ENCODE measurements at places on chromosomes 6 and 20.
A peak's percentile ranks its signal among the peaks of the same experiment; 100 is the strongest.

DNA sequence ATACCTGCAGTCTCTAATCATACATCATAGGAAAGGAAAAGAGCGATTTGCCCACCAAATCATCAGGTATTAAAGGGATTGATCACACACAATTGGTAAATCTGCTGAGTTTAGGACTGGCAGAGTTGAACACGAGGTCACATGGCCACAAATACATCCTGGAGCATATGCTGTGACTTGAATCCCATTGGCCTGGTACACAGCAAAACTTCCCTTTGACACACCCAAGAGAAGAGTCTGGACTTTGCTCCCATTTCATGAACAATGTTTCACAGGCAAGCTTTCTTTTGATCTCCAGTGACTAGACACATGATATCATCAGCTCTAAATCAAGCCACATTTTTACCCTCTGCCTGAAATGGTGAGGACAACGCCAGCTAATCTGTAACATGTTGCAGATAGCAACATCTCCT, 117.9 kb downstream of the ISM1 start:
- DNase-seq = no peak

DNA sequence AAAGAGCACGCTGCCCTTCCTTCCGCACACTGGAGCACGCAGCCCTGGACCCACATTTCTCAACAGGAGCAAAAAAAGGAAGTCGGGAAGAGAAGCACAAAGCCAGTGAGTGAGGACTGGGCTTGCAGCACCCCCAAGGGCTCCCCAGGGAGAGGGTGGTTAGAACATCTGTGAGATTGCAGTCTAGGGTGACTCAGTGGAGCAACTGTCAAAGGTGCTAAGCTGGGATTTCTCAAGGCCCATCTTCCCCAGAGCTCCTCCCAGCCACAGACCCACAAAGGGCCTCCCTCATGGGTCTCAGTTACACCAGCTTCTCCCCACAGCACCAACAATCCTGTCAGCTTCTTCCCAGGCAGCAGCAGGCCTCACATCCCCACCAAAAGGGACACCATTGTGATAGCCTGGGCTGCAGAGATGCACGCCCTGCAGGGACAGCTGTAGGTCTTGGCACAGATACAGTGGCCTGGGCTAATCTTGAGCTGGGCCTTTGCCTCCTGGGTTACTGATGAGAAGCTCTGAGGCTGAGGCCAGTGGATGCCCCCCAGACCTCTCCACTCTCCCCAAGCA, 39.6 kb upstream of the CD93 start:
- DNase-seq = peak; percentile 58

GRCh38 chr6:75934643-75935472, 137.6 kb downstream of the IMPG1 start:
- DNase-seq = peak; percentile 85

- DNase-seq = no peak
Measured at GRCh38 chr20:43959079-43959919, 44.6 kb downstream of the TOX2 start.

- DNase-seq = no peak
Measured at GRCh38 chr20:50911716-50912115, 19.5 kb downstream of the ADNP start.

DNA sequence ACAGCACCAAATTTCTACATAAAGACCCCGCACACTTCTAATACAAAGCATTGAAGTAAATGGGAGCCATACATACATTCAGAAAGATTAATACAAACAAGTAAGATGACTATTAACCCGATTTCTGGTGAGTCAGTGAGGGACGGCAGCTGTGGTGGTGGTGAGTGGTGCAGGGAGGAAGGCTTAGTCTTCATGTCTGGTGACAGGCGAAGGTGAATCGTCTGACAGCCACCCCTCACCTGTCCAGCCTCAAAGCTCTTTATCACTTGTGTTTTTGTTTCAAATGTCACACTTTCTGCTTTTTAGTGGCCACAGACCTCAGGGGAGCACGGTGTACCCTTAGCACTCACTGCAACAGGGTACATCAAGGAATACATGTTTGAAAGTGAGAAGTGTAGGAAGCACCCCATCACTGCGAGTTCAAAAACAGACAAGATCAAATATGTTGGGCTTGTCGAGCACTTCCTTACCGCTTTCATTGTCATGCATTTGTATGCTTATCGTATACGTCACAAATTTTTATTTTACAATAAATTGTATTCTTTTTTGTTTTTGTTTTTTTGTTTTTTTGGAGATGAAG, 63.5 kb downstream of the IRF4 start:
- no peak for DNase-seq

DNA sequence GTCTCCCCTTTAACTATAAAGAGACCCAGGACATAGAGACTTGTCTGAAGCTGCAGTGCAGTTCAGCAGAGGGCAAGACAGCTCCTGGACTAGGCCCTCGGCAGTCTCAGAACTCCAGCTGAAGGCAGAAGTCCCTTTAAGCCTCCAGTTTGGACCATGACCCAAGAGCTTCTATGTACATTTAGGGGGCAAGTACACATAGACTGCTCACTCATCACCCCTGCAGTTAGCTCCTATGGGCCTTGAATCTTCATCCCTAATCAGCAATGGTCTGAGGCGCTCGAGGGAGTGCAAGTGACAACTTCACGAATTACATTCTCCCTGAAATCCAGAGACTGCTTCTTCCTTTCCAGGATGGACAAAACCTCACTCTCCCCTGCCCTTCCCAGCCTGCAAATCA, 47.4 kb downstream of the KCNK5 start:
- no peak for DNase-seq

DNA sequence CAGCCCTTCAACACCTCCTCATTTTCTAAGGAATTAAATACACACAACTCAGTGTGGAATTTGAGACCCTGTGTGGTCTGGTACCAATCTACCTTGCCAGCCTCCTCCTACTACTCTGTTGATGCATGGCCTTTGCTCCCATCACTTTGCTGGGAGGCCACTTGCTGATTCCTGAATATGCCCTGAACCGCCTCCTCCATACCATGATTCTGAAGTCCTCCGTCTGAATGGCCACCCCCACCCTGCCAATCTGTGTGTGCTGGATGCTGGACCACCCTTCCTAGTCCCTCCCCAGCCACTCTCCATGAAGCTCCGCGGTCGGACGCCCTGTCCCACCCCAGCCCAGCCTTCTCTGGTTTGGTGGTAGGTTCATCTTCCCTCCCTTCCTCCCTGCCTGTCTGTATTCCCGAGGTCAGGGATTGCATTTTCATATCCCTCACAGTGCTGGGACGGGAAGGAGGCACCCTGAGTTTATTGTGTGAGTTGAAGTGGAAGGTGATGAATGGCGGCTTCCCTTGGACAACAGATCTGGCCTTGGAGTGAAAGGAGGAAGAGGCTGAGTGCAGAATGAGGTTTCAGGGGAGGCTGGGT, 138.3 kb downstream of the CDC5L start:
- DNase-seq = no peak

DNA sequence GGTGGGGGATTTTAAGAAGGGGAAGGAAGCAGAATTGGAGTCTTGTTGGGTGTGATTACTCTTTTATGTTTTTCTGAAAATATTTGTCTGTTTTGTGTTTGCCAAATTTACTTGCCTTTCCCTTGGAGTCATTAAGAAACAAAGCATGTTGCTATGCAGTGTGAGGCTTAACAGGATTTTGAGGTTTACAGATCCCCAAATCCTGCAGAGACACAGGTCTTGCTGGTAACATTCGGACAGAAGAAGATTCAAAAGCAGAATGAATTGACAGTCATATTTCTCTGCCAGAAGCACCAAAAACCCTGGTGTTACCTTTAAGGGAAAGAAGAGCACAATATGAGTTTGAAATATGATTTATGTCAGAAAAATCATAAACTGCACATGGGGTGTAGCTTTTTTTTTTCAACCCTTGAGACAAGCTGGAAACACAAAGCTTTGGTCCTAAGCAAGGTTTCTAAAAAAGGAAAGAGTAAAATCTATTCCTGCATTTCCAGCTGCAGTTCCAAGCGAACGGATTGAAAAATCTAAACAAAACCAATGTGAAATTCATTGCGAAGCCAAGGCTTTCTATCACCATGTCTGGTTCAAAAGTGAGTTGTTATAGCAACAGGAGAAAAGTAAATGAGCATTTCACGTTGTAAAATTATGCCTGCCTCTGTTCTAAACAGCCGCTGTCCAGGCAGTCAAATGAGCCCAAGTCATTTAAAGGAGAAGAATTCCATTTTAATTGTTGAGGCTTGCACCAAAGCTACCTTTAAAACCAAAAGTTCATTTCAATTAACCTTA, 358.9 kb upstream of the SASH1 start:
- DNase-seq = no peak

GRCh38 chr6:3868544-3868943, 19.4 kb downstream of the FAM50B start:
- DNase-seq = peak; percentile 47

GRCh38 chr20:37463726-37464494, 57.1 kb upstream of the NNAT start:
- no peak for DNase-seq

DNA sequence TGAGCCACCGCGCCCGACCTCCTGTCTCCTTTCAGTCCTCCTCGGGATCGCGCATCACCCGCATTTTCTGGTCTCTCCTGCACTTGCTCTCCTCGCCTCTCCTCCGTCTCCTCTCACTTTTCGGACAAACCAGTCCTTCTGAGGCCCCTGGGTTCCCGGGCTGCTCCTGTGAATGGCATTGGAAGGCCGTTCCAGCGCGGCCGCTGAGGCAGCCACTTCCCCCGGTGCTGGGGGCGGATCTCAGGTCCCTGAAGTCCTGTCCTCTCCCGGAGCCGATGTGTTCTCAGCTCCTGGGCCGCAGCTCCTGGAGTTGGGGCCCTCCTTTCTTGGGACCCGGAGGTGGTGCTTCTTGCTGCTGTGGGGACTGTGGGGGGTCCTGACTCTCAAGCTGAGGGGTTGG, 803 bp downstream of the MICB start:
- DNase-seq = no peak

DNA sequence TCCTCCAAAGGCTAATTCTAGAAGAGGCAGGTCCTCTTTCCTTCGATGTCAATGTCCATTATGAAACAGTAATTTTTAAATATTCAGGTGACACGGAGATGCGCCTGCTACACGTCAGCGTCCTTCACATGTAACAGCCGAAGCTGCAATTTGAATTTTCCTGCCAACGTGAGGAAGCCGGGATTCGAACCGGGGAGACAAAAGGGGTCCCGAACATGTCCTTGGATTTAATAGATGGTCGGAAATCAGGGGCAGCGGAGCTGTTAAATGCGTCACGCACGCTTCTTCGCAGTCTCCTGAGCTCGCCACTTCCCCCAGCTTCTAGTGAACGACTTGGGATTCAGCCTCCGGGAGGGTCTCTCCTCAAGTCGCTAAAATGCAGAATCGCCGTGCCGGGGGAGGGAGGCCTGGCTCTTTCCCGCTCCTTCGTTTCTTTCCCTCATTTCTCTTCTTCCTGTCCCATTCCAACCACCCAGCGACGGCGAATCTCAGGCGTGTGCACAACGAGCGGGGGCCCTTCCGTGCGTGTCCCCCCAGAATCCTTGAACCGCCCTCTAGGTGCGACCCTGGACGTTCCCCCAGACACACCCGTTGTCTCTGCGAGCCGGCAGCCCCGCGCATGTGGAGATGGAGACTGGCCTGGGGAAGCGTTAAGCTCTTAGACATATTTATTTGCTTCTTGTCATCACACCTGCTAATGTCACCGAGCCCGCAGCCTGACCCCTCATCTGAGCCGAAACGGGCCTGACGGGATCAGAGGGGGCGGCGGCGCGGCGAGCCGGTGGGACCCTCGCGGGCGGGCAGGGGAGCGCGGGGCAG, 1.3 kb upstream of the FOXC1 start:
- DNase-seq = no peak

- DNase-seq = no peak
Measured at GRCh38 chr6:117559299-117559698, 43.0 kb downstream of the GOPC start.

DNA sequence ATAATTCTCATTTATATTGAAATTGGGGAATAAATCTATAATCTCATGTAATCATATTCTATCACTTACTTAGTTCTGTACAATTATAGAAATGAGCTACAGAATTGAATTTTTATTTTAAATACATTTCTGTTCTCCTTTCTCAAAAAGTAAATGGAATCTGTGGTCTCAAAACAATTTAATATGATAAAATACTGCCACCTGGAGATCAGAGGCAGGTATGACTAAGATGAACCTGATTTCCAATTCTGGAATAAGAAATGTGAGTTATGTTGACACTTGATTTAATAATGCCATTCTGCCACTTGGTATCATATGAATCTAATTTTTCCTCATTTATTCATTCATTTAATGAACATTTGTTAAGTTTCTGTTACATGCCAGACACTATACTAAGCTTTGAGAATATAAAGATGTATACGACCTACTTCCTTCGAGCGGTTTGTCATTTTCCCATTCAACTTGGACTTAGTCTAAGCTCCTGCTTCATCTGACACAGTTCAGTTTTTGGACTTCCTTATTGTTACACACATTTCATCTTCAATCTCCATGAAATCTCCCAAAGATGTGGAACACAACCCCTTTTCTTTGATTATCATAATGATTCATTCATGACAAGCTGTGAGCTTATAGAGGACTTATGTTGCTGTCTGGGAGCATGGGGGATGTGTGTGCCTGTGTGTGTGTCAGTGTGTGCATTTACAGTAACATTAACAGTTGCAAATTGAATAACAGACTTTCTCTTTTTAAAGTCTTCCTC, 7.5 kb upstream of the CCDC28A start:
- peak; percentile 39 for DNase-seq

DNA sequence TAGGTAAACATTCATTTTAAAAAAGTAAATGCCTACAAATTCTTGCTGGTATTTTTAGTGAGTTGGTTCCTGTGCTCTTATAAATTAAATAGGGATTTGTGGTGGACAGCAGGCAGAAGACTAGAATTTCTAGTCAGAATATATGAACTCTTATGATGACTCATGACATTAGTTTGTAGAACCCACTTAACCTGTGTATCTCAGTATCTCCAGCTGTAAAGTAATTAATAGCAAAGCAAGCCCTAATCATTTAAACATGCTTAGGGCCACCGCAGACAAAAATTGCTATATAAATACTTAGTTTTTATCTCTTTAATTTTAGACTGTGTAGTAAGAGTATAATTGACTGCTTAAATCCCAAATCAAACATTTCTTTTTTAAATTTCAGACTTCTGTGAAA, 2.4 kb downstream of the FAM135A start:
- no peak for DNase-seq

GRCh38 chr6:66687611-66688140, 980.6 kb upstream of the EYS start:
- DNase-seq = no peak

- no peak for DNase-seq
Measured at GRCh38 chr6:89140347-89141156, 5.3 kb upstream of the PM20D2 start.

DNA sequence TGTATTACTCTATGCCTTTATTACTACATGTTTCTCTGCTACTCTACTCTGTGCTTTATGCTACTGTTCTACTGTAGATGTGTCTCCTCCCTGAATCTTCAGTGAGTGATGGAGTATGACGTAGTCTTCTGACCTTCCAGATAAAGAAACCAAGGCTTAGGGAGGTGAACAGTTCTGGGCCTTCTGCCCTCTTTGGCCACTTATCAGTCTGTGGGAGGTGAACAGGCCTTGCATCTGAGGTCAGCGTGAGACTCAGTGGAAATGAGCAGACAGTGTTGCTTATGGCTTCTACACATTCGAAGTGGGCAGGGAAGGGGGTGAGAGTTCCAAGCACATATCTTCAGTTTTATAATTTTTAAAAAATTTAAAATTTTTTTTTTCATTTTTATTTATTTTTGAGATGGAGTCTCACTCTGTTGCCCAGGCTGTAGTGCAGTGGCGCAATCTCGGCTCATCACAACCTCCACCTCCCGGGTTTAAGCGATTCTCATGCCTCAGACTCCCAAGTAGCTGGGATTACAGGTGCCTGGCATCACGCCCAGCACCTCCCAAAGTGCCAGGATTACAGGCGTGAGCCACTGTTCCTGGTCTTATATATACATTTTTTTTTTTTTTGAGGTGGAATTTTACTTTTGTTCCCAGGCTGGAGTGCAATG, 24.2 kb downstream of the MYBL2 start:
- no peak for DNase-seq

- DNase-seq = no peak
Measured at GRCh38 chr6:142567461-142567860, 265.7 kb downstream of the ADGRG6 start.

All from midbrain (tissue), 1 donor.